A549 treated with RU486 at 1 μM for 4 hours (cell line): ENCODE measurements at places on chromosomes 3 and 15. TPM values are rescaled to one million over a fixed set of nuclear protein-coding genes. Genes with fewer than 3 reads are reported as not detected.

Gene TMEM212
- not detected in 5 replicates for total RNA-seq

Gene CLDN16
- 0.07 to 0.41 TPM in 2 of 5 replicates, not detected in the others for total RNA-seq

Gene ITGA11
- 2.2 to 8.2 TPM (median 5.4 TPM) in 5 replicates for total RNA-seq

Gene SERINC4
- total RNA-seq, result 0.09 to 0.21 TPM (median 0.12 TPM) in 5 replicates

Gene STARD5
- 1.1 to 2.3 TPM (median 2.0 TPM) in 5 replicates for total RNA-seq

Gene SCN5A
- 0.63 to 1.7 TPM (median 0.90 TPM) in 5 replicates for total RNA-seq

Gene MME
- total RNA-seq, result not detected in 5 replicates

Gene CFAP91
- 0.15 to 0.35 TPM (median 0.31 TPM) in 5 replicates for total RNA-seq

Gene CIDEC
- total RNA-seq, result 5.4 to 9.2 TPM (median 6.6 TPM) in 5 replicates

Gene SLC25A38
- total RNA-seq, result 38.5 to 48.7 TPM (median 41.5 TPM) in 5 replicates

Gene SCAPER
- total RNA-seq, result 1.3 to 4.1 TPM (median 3.2 TPM) in 5 replicates

Gene ERC2
- total RNA-seq, result 0.23 TPM in 1 of 5 replicates, not detected in the others

Gene C3orf85
- not detected in 5 replicates for total RNA-seq

Gene TMEM108
- total RNA-seq, result not detected in 5 replicates

Gene TGM4
- 0.10 to 0.17 TPM in 2 of 5 replicates, not detected in the others for total RNA-seq

Gene C2CD4B
- total RNA-seq, result 0.09 to 0.16 TPM in 2 of 5 replicates, not detected in the others

Gene PLOD2
- total RNA-seq, result 60.3 to 153 TPM (median 135 TPM) in 5 replicates

Gene TAGLN3
- 0.46 TPM in 1 of 5 replicates, not detected in the others for total RNA-seq
